ENCODE measurements at places on chromosomes 6 and 20.

GRCh38 chr20:20085812-20086211 is 33.5 kb downstream of the CFAP61 start:
- no peak for DNase-seq

- DNase-seq: no peak
Measured at GRCh38 chr6:112337209-112337638, 9.9 kb upstream of the RFPL4B start.

DNA sequence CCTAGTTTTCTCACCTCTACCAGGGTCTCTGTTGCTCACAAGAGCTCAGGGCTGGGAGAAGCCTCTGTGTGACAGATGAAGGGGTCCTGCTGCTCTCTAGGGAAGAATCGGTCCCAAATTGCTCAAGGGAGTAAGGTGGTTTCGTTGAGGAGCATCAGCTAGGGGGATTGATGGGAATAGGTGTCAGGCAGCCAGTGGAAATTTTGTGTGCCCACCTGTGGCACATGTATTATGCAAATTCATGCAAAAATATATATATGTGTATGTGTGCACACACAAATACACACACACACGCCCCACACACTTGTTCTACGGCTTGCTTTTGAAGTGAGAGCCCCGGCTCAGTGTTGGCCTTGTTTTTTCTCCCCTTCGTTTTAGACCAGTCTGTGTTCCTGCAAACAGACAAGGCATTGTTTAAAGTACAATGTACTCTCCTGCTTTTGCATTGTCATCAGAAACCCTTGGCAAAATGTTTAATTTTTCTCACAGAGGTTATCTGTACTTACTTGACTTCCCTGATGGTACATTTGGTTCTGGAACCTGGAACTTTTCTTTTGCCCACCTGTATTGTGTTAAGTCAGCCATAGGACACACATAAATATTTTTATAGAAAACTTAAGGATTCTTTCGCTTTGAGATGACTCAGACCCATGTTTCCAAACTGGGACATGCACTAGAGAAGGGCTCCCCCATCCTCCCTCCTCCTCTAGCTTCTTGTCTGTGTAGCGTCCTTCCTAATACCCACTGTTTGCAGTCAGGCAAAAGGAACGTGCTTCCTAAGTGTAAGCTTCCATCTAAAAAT is 26.7 kb downstream of the FOXO3 start:
- no peak for DNase-seq

- DNase-seq: no peak
Measured at GRCh38 chr20:43972692-43973091, 58.0 kb downstream of the TOX2 start.

DNA sequence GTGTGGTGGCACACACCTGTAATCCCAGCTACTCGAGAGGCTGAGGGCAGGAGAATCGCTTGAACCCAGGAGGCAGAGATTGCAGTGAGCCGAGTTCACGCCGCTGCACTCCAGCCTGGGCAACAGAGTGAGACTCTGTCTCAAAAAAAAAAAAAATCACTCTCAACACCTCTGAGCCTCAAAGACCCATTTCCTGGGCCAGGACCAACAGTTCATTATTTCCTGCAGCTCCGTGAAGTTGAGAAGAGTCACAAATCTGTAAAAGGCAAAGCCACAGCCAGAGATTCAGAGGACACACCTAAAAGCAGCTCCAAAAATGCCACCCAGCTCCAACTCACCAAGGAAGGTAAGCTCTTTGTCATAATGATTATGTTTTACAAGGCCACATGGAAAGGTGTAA is 15.2 kb upstream of the NOP56 start:
- no peak for DNase-seq

GRCh38 chr6:118029967-118030366 is 122.9 kb downstream of the SLC35F1 start:
- no peak for DNase-seq

DNA sequence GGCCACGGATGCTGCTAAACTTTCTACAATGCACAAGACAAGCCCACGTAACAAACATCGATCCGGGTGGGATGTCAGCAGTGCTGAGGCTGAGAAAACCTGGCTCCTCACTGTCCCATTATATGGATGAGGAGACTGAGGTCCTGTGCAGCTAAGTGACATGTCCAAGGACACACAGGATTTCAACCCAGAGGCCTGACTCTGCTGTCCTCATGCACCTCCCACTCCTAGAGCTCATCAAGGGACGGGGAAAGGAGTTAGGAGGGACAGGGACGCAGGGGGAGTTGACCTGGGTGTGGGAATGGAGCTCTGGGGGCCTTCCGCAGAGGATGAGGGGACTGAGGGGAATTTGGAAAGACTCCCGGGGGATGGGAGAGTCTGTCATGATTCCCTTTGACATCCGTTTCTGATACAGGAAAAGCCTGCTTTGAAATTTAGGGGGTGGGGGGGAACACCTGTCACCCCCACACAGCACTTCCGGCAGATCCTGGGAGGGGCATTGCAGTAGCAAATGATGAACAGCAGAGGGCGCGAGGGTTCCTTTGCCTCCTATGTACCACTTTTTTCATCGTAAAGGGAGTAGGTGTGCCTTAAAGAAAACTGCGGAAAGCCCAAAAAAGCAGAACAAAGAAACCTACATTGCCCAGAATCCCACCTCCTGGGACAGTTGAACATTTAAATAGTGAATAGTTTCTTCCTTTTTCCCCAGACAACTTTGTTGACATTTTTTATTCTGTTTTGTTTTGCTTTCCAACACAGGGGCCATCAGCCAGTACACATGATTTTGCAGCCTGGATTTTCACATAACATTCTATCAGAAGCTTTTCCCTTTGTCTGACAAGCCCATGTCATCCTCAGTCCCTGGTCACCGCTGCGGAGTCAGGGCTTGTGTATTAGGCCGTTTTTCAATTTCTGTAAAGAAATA is 48.6 kb downstream of the SLC2A10 start:
- DNase-seq: peak; percentile 26

GRCh38 chr20:40588891-40589290 is 100.1 kb downstream of the MAFB start:
- no peak for DNase-seq

GRCh38 chr6:128098000-128098581 is 197.2 kb upstream of the THEMIS start:
- DNase-seq: no peak

DNA sequence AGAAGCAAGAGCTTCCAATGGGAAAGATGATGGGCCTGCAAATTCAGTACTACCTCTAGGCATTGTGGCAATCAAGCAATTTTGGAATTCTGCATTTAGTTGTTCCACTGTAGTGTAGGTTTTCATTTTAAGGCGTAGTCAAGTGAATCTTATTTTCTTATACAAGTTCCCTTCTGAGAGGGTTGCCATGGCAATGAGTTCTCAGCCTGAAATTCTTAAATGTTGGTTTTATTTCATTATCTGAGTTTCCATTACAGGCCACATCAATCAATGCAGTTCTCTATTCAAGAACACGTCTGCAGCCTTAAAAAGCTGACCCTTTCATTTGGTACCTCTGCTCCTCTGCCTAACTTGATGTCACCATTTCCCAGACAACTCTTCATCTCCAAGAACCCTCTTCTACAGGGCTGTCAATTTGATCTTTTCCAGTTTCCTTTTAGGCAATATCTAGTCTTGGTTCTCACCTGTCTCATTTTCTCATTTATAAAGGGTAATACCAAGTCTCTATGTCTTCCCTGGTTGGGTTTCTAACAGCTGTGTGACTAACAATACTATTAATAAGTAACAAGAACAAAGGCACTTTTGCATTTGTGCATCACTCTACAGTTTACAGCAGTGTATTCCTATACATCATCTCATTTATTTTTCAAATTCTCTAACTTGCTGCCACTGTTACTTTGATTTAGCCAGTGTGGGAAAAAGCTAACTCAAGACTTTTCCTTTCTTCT is 898.2 kb upstream of the FLRT3 start:
- no peak for DNase-seq

- no peak for DNase-seq
Measured at GRCh38 chr6:140155451-140156126, 781.1 kb upstream of the CITED2 start.

- DNase-seq: no peak
Measured at GRCh38 chr6:24985323-24985722, 49.6 kb upstream of the RIPOR2 start.

DNA sequence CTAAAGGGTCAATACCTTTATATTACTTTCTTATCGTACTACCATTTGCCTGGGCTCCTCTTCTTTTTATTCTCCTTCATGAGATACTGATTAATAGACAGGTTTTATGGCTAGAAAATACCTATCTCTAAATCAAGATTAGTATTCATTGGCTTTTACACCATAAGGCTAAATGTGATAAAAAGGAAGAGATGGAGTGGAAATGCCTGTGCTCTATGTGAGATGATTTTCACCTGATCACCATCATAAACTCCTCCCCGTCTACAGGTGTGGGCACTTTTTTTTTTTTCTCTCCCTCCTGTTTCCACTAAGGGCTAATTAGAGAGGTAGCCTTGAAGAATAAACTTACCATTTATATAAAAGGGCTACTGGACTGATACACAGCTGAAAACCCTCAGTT is at the start of gene GLYATL3:
Gene GLYATL3 (plus strand): TSS at position 301 of the 400 bp plus-strand sequence. CDS start 12,068 bp downstream, outside the sequence.
- DNase-seq: no peak

DNA sequence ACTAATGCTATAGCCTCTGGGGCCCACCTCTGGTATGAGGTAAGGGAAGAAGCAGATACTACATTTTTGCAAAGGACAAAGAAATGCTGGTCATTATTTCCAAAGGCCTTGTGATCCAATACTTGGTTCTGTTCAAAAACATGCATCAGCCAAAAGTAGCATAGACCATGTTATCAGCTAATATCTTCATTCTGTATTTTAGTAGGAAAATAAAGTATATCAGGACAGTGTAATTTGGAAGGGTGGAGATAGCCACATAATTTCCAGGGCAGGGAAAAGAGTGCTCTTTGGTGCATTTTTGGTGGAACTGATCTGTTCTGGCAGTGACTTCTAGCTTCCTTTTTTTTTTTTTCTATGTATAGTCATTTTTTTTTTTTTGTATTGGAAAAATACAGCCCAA is 258.0 kb upstream of the SOX4 start:
- no peak for DNase-seq

GRCh38 chr6:150029276-150029675 is 3.9 kb upstream of the RAET1L start:
- no peak for DNase-seq

DNA sequence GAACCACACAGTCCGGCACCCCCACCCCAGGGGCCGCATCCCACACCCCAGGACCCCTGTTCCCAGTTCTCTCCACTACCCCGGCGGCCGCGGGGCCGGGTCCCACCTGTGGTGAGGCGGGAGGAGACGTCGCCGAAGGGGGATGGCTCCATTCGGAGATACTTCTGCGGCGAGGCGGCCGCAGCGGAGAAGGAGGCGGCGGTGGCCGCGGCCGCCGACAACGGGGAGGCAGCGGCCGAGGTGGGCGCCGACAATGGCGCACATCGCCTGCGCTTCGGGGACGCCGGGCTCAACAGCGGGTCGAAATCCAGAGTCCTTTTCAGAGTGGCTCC is 723 bp downstream of the AKIRIN2 start:
- peak; percentile 24 for DNase-seq

DNA sequence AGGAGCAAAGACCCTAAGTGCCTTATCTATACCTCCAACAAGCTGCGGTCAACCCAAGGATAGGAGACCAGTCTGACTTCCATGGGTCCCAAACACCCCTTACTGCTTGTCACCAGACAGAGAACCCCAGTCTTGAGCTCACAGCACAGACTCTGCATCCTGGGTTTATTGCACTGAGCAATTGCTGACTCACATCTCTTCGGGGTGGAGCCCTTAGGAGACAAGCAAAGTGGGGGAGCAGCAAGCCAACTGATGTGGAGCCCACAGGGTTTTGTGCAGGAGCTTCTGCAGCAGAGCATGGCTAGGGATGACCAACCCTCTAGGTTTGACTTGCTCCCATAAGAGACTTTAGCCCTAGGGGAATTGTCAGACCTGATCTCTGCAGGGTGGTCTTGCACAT is 38.6 kb upstream of the EYS start:
- no peak for DNase-seq

GRCh38 chr6:104771258-104771832 is 88.4 kb downstream of the HACE1 start:
- DNase-seq: no peak

GRCh38 chr6:125867483-125867942 is 76.8 kb downstream of the NCOA7 start:
- DNase-seq: no peak

DNA sequence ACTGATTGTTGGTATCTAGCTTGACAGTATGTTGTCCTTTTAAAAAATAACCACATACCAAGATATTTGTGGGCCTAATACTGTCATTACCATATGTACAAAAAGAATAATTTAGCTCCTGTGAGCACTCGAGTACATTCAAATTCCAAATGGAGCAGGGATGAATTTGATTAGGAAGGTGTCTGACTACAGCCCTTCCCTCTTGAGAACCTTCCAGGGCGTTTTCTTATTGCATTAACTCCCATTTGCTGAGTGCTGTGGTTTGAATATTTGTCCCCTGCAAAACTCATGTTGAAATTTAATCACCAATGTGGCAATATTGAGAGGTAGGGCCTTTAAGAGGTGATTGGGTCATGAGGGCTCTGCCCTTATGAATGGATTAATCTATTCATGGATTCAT is 76.9 kb upstream of the RALY start:
- DNase-seq: no peak

DNA sequence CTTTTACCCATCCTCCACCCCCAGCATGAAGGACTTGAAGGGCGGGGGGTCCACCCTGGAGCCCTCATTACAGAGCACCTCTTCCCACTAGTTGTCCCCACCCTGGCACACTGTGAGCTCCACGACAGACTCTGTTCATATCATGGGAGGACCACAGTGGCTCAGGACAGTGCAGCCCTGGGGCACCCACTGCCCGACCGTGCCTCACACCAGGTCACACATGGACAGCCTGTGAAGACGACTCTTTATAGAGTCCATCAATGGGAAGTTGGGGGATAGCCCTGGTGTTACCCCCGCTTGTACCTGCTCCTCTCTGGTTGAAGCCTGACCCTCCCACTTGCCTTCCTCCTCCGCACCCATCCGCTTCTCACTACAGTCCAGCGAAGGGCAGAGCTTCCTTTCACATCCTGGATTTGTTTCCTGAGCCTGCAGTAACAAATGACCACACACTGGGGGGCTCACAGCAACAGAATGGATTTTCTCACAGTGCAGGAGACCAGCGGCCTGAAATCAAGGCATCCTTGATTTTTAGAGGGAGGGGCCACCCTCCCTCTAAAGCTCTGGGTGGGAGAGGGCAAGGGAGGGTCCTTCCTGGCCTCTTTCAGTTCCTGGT is 15.5 kb downstream of the ZNF831 start:
- no peak for DNase-seq

- DNase-seq: no peak
Measured at GRCh38 chr20:57791966-57792365, 82.2 kb upstream of the PMEPA1 start.

DNA sequence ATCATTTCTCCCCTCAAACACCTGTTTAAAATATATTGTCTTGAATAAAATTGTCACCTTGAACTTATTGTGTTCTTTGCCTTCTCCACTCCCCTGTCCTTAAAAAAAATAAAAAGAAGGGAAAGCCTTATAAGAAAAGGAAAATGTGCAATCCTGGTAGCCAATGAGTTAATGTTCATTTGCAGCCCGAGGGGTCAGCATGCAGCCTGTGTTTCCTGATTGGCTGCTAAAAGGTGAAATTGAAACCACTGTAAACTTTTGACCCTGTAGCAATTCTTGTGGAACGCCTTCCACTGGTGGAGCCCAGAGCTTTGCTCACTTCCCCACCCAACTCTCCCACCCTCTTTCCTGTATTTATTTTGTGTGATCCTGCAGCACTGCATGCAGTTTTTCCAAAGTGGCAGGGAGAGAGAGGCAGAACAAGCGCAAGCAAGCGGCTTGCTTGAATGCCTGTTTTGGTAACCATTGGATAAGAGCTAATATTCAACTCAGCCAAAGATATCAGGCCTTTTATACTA is 74.9 kb downstream of the NCOA3 start:
- DNase-seq: no peak
